T1000 (cell line): ENCODE measurements at places on chromosomes 1 and 21.
A peak's percentile ranks its signal among the peaks of the same experiment; 100 is the strongest.

- peak; percentile 42 for DNase-seq
Observed at GRCh38 chr1:11858968-11859871, 475 bp upstream of the NPPB start.

DNA sequence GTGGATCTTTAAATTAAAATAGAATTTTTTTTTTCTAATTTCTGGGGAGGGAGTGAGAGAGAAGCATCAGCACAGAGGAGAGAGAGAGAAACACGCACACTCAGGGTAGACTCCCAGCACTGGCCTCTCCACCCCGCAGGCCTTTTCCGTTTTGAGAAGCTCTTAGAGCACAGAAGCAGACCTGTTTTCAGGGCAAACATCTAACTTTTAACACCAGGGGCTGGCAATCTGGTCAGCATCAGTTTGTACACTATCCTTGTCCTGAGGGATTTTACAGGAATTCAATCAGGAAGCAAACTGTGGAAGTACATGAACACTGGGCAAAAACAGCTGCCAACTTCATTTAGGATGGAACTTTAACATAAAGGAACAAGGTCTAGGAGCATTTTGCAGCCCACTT lies 117.9 kb upstream of the ESRRG start:
- no peak for DNase-seq

- DNase-seq = no peak
Observed at GRCh38 chr1:197614916-197615692, 160.2 kb downstream of the DENND1B start.

DNA sequence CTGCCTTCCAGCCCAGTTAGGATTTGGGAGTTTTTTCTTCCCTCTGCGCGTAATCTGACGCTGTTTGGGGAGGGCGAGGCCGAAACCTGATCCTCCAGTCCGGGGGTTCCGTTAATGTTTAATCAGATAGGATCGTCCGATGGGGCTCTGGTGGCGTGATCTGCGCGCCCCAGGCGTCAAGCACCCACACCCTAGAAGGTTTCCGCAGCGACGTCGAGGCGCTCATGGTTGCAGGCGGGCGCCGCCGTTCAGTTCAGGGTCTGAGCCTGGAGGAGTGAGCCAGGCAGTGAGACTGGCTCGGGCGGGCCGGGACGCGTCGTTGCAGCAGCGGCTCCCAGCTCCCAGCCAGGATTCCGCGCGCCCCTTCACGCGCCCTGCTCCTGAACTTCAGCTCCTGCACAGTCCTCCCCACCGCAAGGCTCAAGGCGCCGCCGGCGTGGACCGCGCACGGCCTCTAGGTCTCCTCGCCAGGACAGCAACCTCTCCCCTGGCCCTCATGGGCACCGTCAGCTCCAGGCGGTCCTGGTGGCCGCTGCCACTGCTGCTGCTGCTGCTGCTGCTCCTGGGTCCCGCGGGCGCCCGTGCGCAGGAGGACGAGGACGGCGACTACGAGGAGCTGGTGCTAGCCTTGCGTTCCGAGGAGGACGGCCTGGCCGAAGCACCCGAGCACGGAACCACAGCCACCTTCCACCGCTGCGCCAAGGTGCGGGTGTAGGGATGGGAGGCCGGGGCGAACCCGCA lies at the start of gene PCSK9:
PCSK9 (plus strand) TSS at position 207 of the 741 bp plus-strand sequence; CDS start at position 497, 290 bp downstream.
- no peak for DNase-seq

- no peak for DNase-seq
Observed at GRCh38 chr1:64472040-64472376, 2.1 kb downstream of the CACHD1 start.

DNA sequence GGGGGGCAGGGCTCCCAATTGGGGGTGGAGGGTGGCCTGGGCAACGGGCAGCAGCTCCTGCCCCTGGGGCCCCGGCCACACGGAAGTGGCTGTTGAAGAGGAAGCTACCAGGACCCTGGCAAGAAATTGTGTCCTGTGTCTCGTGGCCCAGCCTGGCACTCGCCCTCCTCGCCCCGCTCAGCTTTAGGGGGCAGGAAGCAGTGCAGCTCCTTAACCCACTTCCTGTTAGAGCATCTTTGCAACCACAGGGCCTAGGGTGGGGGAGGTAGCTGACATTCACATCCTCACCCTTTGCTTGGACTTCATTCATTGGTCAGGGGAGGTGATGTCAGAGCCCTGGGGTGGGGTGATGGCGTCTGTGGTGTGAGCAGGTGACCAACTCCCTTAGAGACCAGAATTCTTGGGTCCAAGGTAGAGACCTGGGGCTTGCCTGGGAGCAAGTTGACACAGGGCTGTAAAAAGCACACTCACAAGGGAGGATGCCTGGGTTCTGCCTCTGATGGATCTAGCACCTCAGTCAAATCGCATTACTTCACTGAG lies at the start of gene ARHGAP30:
ARHGAP30 (minus strand) TSS at position 161 of the 540 bp plus-strand sequence. CDS start 267 bp downstream, outside the sequence.
- no peak for DNase-seq
